Activated T-helper 17 cell treated with anti-CD3 and anti-CD28 coated beads, Interleukin-2, amount 50 U/mL, for 72 hours (primary cell): ENCODE measurements at places on chromosomes 4 and X.

- no peak for ATAC-seq
These were observed 120.3 kb upstream of the KLHL4 start for GRCh38 chrX:87397103-87397886.

DNA sequence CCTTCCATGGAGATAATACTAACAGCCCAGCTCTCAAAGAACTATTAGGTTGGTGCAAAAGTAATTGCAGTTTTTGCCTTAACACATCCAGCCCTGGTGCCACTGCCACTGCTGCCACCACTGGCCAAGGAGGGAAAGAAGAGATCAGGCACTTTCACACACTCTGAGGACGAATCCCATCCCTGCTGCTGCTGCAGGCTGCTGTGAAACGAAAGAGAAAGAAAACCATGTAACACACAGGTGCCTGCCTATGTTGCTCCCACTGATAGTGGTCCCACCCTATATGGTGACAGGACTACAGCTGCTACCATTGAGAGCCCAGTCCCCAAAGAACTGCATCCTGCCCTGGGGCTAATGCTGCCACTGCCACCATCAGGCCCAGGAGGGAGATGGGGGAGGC, 35.1 kb downstream of the TMLHE start:
- ATAC-seq = peak; percentile 9

DNA sequence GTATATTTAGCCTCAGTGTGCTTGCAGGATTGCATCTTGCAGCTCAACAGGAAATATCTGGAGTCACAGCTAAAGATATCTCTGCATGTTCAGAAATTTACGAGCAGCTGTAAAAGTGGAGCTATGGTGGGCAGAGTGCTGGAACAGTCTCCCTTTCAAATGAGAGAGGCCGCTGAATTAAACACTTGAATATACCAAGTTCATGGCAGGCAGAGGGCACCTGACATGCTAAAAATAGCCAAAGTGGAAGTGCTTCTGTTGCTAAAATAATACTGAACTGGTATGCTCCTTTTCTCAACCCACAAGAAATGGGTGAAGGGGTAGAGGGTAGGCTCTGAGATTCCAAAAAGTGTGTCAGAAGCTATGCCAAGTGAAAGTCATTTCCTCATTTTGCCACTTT, 98.1 kb downstream of the MGST2 start:
- ATAC-seq = no peak

DNA sequence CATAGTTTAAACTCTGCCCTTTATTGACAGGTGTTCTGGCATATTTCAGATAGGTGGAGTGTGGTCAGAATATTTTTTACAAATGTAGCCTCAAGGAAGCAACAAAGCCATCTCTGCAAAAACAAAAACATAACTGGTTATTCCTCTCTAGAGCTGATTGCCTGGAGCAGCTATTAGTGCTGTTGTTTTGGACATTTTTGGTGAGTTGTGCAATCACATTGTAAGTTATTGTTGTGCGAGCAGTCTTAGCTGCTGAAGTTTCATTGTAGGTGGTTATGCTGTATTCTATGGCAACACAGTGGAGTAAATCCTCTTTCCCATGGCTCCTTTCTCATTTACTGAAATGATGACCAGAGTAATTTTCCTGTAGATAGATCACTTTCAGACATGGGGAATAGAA, 1413.0 kb downstream of the PCDH7 start:
- ATAC-seq = no peak

GRCh38 chr4:41647383-41647782, 101.1 kb downstream of the PHOX2B start:
- ATAC-seq = no peak

- ATAC-seq = no peak
These were observed 167.5 kb upstream of the DGKK start for GRCh38 chrX:50638123-50638522.

DNA sequence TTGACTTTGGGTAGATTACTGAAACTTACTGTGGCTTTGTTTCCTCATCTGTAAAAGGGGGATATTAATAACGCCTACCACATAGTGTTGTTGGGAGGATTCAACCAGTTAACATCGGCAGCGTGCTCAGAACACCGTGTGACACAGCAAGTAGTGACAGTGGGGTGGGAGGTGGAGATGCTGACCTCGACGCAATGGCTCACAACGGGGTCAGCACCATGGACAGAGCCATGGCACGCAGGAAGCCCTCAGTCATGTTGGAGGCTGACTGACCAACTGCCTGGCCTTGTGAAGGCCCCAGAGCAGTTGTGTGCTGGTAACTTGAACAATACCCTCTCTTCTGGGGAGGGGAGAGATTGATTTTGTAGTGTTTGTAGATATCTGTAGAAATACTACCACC, 93.2 kb downstream of the WFS1 start:
- ATAC-seq = no peak

DNA sequence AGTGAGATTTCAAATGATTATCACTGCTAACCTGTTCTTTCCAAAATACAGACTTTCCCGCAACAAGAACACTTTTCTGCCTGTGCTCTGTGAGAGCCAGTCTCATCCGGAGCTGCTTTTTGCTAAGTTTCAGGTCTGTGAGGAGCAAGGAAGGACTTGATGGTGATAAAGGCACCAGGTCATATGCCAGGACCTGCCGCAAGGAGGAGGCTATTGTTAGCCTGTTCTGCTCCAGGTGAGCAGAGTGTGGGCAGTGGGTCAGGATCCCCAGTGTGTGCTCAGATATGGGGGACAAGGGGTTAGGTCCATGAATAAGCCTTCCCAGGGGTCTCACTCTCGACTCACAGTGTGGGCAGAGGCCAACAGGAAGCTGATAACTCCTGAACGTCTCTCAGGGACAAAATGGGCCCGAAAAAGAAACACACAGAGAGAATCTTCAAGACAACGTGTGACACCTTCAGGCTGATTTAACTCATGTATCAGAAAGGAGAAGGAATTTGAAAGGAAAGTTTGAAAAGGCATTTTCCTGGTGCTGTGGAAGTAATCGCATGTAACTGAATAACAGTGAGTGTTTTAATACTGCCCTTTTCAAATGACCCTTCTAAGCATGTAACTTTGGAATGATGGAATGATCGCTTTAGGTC, 57.7 kb upstream of the PDLIM3 start:
- no peak for ATAC-seq

DNA sequence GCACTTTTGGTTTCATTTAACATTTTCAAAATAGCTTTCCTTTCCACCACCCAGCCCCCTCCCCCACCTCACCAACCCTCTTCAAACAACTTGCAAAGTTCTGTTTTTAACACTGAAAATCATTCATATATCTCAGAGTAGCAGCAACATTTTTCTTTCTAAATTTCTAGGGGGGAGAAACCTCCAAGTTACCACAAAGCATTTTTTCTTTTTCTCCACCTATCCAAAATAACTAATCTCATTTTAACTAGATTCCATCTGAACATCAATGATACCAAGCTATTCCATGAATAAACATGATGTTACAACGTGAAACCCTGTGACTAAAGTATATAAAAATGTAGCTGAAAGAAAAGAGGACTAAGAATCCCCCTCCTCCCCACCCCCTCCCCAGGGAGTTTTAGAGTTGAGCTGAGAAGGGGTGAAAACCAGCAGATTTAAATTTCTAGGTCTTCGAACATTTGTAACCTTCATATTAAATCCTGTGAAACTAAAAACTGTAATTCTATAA, 5.2 kb downstream of the LDB2 start:
- ATAC-seq = no peak

- ATAC-seq = no peak
These were observed 32.7 kb downstream of the RBMX start for GRCh38 chrX:136847874-136848273.

- ATAC-seq = no peak
These were observed 60.5 kb downstream of the NHS start for GRCh38 chrX:17435476-17435875.
